NCI-H1417 treated with DMSO at 0.1 percent for 48 hours (cell line): ENCODE measurements at places on chromosomes 7 and 10.

GRCh38 chr10:30865141-30865926, 166.3 kb downstream of the ZNF438 start:
- no peak for DNase-seq

- DNase-seq: no peak
These were observed 275.1 kb downstream of the MAD1L1 start for GRCh38 chr7:1957471-1958225.

GRCh38 chr7:48251766-48252165, 80.5 kb downstream of the ABCA13 start:
- no peak for DNase-seq

DNA sequence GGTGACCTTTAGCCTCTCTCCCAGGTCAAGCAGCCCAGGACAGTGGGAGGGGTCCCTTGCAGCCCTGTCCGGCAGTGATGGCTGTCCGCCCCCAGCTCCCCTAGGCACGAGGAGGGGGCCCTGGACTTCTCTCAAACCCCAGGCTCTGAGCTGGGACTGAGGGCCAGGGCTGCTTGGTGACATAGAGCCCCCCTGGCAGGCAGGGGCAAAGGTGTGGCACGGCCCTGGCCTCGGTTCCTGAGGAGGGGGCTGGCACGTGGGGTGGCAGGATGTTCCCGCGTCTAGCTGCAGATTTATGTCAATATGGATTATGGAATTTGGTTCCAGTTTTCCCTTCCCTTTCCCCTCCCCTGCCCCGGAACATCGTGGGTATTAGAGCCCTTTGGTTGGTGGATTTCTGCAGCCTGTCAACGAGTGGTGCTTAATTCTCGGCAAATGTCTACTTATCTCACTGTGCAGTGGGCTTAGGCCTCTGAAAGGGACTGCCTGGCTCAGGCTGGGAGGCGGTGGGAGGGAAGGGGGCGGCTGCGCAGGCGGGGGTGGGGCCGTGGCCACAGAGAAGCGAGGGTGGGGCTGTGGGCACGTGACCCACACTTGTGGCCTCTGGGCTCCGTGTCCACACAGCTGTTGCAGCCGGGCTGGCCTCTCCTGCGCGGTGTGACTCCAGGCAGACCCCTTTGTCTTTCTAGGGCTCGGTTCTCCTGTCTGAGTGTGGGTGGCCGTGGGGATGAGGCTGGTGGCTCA, 19.3 kb downstream of the UNCX start:
- no peak for DNase-seq

GRCh38 chr7:137003086-137003485, 134.6 kb downstream of the CHRM2 start:
- no peak for DNase-seq

GRCh38 chr10:99290306-99290705, 38.9 kb upstream of the CNNM1 start:
- no peak for DNase-seq

DNA sequence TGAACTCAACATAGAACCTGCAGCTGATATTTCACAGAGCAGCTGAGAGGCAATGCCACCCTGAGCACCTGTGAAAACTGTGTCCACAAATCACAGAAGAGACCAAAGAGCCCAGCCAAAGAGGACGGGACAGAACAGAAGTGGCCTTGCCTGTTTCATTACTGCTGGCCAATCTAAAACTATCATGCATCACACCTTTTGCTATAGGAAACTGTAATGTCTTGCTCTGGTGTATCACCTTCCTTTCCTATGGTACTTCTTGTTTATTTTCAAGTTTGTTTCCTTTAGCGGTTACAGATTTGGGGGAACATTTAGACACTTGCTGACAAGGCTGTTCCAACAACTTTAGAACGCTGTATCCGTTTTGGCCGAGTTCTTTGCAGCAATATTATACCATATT, 80.3 kb downstream of the PIP4K2A start:
- DNase-seq: no peak

- no peak for DNase-seq
These were observed 28.4 kb downstream of the MPLKIP start for GRCh38 chr7:40105879-40106473.

DNA sequence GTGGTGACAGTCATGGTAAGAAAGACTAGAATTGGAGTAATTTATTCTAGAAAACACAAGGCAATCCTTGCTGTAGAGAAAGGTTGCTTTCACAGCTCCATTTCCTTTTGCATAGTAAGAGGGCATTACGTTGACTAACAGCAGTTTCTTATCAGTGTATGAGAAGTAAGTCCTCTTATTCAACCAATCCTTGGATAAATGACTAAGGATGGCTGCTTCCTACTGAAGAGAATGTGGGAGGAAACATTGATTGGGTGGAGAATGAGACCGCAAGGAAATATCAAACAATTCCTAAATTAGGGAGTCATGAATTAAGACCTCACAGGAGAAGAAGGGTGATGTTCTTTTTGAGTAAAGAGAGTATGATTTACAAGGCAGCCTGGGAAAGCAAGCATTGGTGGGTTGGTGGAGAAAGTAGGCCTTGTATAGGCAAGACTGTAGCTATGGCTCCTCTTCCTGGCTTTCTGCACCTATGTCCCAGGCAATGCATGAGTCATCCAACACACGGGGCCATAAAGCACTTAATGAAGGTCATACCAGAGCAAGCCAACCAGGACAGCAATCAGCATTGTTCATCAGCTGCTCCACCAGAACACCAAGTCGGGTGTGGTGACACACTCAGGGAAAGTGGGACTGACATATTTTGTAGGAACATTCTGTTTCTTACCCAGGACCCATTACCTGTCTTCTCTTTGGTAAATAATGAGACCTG, 5.6 kb downstream of the MGAM start:
- DNase-seq: no peak

- no peak for DNase-seq
These were observed 42.3 kb upstream of the PRKG1 start for GRCh38 chr10:51031950-51032349.

GRCh38 chr10:70493660-70494234, 15.2 kb downstream of the PALD1 start:
- DNase-seq: no peak

DNA sequence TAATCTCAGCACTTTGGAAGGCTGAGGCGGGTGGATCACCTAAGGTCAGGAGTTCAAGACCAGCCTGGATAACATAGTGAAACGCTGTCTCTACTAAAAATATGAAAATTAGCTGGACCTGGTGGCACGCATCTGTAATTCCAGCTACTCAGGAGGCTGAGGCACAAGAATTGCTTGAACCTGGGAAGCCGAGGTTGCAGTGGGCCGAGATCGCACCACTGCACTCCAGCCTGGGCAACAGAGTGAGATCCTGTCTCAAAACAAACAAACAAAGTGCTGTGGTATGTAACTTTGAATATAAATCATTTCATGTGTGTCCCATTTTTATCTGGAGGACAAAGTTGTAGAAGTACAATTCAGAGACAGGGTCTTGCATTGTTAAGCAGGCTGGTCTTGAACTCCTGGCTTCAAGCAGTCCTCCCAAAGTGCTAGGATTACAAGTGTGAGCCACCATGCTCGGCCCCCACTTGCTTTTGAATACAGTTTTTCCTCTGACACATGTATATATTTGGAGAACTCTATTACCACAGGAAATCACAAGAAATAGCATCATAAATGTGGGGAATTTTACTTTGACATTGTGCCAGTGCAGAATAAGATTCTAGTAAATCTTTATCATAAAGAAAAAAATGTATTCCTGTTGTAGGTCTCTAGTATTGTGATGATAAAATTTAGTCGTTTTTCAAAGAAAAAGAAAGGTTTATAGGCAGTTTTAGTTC, 32.6 kb downstream of the PTPN12 start:
- no peak for DNase-seq

DNA sequence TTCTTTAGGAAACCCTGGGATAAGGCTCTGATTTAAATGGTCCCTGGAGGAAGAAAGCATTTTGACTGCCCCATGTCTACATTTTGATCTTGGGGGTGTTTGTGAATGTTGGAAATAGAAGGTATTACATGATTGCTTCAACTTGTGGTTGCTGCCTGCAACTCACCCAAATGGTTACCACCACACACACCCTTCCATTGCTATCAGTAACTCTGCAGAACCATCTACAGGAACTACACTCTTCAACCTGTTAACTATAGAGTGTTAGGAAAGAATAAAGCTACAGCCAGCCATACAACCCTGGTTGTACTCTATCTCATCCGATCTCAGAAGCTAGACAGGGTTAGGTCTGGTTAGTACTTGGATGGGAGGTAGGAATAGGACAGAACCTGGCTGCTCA, 71.2 kb downstream of the APBB1IP start:
- DNase-seq: no peak

DNA sequence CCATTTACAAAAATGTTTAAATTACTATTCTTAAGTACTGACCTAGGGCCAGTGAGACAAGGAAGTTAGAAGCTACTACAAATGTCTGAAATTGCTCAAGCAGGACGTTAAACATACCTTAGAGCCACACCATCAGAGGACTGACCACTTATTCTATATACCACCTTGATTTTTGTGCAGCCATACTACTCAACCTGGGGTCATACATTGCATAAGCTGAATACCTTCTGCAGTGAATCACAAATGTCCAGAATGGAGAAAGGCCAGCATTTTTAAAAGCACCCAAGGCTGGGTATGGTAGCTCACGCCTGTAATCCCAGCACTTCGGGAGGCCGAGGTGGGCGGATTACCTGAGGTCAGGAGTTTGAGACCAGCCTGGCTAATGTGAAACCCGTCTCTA, 21.2 kb upstream of the MRLN start:
- no peak for DNase-seq

DNA sequence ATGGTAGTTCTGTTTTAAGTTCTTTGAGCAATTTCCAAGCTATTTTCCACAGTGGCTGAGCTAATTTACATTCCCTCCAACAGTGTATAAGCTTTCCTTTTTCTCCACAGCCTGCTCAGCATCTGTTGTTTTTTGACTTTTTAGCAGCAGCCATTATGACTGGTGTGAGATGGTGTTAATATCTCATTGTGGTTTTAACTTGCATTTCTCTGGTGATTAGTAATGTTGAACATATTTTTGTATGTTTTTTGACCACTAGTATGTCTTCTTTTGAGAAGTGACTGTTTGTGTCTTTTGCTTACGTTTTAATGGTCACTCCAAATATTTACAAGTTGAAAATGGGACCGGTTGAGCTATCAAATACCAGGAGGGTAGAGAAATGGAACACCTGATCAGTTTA, 20.4 kb downstream of the GNG11 start:
- DNase-seq: no peak

DNA sequence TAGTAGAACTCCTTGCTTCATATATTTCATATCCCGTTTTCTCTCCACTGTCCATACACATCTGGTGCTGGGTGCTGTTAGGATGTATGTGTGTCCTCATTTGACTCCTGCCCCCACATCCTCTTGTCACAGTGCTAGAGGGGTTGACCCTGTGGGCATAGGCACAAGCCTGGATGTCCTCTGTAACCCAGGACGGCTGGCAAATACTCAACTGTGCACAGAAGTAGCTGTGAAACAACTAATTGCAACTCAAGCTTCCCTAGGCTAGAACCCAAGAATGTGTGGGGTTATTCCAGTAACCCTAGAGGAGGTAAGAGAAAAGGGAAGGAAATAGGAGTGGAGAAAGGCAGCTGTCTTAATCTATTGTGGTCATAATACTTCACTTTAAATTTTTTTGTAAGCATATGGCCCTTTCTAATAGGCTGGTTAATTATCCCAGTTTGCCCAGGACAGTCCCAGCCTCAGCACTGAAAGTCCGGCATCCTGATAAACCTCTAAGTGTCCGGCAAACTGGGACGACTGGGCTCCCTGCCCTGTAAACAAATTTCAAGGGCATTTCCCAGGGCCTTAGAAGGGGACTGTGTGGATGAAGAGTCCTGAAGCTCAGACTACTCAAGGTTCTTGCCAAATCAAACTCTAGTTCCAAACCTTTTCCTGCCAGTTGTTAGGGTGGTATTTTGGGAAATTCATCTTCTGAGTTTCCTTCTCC, 283.2 kb upstream of the CELF2 start:
- no peak for DNase-seq

DNA sequence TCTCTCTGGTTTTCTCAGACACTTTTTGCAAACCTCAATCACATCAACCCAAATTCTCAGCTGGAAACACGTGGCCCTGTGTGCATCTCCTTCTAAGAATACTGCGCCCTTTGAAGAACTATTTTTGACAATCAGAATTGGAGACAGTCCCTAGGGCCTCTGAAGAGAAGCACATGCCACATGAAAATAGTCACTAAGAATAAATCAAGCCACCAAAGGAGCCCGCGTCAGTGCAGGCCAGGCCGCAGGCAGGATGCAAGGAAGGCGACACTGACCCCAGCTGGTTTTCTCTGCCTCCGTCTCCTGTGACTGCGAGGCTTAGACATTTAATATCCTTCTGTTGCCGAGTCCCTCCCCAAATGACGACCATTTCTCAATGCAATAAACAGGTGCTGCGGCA, 88.0 kb upstream of the ADAM12 start:
- no peak for DNase-seq

DNA sequence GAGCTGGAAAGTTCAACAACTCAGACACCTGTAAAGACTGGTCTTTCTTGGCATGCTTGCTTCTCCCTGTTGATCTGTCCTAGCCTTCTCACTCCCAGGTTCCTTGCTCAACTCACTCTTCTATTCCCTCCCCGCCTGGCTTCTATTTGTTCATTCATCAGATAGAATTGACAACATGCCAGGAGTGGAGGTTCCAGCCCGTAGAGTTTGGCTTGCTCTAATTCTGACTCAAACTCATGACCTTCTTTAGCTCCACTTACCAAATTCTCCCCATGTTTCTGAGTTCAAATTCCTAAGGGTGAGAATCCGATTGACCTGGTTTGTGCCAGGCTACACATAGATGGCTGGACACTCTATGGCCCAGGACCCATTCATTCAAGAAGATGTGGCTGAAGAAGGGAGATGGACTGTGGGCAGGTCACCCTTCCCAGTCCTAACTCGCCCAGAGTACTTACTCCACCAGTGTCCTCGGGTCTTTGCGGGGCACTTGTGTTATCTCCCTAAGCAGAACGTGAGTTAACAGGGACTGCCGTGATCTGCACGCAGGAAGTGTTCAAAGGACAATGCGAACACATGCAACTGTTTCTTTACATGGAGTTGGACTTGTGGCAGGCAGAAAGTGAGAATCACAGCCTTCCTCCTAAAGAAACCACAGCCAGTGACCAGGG, 4.0 kb upstream of the TMEM236 start:
- DNase-seq: no peak

DNA sequence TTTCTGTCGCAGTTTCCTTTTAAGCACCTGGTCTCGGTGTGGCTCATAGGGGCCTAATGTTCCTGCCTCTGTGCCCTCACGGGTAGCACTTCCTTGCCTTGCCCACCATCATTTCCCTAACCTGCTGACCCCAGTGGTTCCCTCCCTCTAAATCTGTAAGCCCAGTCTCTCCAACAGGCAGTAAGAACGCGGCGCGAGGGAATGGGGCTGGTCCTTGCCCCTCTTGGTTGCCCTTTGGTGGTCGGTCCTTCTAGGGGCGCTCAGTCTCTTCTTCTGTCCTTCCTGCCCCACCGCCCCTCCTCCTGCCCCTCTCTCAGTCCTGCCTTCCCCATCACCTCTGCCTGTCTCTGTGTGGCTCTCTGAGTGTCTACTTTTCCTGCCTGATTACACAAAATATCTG, 21.2 kb downstream of the EMX2 start:
- DNase-seq: no peak

- DNase-seq: no peak
These were observed 257.7 kb upstream of the SP8 start for GRCh38 chr7:21044384-21044783.

- no peak for DNase-seq
These were observed 25.0 kb downstream of the IFIT3 start for GRCh38 chr10:89352802-89353201.

GRCh38 chr7:27941522-27941921, 201.6 kb downstream of the TAX1BP1 start:
- peak; percentile 99 for DNase-seq

GRCh38 chr10:79473496-79474095, 28.2 kb upstream of the ZCCHC24 start:
- no peak for DNase-seq
